HAP-1 (cell line): ENCODE measurements at places on chromosomes 1 and 21.

GRCh38 chr1:180269645-180270529 is 39.8 kb downstream of the LHX4 start:
- no peak for DNase-seq

GRCh38 chr1:60813071-60813470 is 269.3 kb upstream of the NFIA start:
- no peak for DNase-seq

DNA sequence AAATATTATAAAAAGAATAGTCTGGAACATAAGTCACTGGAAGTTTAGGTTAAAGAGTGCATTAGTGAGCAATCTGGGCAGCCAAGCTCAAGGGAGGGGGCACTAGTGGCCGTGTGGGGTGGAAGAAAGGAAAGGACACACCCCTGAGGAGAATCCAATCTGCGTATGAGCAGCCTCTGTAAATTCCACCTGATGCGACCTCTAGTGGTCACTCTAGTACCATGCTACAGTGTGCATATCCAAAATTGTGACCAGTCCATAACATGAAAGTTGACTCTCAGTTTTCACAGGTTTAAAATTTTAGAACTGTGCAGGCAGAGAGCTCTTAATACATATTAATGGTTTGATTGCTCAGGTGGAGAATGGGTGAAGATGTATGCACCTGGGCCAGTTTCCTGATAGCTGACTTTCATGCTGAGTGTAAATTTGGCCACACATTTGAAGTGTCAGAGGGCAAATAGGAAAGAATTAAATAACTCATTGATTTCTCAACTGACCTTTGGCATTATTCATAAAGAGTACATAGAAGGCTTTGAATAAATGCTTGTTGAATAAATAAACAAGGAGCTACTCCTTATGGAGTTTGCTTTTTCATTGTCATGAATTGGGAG is 105.9 kb upstream of the C21orf91 start:
- DNase-seq, result peak; percentile 76

DNA sequence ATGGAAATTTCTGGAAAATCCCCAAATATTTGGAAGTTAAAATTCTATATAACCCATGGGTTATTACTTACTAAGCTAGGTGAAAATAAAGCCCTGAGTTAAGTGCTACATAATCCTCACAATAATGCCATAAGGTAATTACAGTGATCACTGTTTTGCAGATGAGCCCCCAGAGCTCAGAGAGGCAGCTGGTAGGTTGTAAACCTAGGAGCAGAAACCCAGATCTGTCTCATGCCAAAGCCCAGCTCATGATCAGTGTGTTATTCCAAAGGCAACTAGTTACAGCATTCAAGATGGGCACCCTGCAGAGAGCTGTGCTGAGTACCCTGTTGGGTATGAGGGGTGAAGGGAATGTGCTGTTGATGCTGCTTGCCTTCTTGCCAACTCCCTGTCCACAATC is 10.8 kb upstream of the MYOG start:
- no peak for DNase-seq

DNA sequence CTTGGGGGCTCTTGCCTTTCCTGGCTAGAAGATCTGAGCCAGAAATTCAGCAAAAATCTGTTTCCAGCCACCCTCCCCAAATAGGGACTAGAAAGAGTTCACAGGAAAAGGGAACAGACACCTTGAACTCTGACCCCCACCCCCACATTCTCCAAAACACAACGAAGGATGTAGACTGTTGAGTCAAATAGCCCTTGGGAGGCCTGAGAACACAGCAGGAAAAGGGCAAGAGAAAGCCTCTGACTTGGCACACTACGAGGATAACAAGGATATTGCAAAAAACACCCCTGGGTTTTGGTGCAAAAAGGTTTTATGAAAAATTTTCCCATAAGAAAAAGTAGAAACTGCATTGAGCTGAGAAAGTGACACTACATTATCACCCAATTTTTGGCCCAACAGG is 1.9 kb upstream of the YRDC start:
- DNase-seq, result no peak

DNA sequence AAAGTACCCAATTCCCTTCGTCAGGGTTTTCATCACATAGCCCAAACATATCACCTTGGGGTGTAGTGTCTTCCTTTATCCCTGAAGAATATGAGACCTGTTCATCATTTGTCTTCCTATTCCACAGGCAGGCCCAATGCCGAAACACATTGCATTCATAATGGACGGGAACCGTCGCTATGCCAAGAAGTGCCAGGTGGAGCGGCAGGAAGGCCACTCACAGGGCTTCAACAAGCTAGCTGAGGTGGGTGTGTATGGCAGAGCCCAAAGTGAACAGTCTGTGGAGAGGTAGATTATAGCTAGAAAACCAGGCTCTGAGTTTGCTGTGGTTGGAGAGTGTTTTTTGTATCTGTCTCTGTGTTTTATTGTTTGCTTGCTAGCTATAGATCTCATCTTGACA is 5.9 kb downstream of the DHDDS start:
- no peak for DNase-seq

DNA sequence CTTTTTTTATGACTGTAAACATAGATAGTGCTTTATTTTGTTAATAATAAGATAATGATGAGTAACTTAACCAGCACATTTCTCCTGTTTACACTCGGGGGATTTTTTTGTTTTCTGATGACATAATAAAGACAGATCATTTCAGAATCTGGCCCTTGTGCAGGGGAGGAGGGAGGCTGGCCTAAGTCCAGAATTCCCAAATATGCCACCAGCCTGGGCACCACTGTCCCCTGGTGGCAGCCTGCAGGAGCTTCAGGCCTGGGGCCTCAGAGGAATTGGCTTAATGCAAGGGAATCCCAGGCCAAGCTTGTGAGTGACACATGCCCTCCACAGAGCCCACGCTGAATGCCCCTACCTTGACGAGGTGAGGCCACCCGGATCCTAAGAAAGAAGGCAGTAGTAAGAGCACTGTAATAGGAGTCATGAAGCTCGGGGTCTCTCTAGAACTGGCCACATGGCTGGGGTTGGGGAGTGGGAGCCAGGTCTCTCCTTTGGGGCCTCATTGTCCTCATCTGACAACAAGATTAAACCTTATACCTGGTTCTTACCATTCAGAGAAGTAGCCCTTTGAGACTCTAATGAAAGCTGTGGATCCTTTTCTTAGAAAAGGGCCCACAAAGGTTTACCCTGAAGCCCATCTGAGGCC is 24.1 kb downstream of the ETNK2 start:
- DNase-seq, result peak; percentile 81

DNA sequence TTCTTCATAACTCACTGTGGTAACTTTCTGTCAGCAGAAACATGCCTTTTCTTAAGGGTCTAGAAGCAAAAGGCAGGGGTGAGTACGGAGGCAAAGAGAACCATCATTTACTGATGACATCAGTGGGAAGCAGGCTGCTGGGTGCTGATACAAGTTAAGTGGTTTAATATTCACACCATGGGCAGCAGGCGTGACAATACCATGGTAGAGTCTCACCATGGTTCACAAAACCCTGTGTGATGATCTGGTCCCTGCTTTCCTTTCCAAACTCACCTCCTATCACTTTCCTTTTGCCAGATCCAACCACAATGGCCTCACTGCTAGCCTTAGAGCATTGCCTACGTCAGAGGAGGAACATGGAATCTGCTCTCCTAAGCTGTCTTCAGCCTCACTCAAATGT is 8.7 kb downstream of the MAB21L3 start:
- no peak for DNase-seq

DNA sequence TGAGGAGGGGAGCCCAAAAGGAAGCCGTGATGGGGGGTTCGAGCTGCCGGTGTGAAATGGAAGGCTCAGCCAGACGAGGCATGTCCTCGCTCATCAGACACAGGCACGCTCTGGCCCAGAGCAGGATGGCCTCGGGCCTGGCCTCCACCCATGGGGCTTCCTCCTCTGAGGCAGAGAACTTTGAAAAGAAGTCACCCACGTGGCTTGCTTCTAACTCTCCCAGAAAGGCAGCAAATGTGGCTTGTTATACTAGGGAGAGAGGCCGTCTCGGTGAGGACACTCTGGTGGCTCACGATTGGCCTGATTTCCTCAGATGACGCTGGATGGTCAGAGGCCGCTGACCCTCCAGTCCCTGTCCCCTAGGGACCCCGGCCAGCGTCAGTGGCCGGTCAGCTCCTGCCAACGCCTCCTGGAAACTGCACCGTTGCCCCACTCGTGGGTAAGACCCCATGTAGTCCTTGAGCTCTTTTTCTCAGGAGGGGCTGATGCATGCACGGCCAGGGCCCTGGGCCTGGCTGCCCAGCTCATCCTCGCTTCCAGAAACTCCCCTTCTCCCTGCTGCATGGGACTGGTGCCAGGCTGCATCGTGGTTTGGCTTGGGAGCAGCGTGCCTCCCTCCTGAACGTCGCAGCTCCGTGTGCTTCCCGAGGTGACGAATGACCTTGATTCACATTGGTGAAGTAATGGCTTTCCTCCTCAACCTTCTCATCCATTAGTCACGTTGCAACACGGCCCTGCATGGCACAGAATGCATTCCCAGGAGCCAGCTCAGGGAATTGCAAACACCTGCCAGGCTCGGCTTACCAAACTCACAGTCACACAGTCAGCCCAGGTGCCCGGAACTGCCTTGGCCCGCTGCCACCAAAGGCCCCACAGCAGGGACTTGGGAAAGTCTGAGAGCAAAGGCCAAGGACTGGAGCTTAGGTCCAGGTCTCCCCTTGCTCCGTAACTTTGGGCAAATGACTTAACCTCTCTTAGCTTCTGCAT is 58.8 kb downstream of the TOMM20 start:
- no peak for DNase-seq

GRCh38 chr1:22600071-22600816 is 36.2 kb upstream of the C1QA start:
- DNase-seq, result no peak

DNA sequence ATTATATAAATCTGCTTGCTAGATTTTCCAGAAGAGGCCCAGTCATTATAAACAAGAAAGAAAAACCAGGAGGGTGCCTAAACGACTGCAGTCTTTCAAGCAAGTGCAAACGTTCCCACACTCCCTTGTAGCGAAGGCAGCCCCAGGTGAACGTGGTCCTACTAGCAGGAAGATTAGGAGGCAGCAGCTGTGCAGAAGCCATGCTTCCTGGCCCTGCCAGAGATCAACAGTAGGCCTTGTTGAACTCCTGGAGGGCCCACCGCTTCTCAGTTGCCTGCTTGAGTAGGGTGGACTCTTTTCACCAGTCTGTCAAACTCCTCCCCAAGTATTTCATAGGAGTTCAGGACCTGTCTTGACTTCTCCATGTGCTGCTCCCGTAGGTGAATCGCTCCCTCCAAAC is 163.0 kb upstream of the GORAB start:
- DNase-seq, result no peak

- no peak for DNase-seq
These were observed 3.7 kb downstream of the SMYD3 start for GRCh38 chr1:246503341-246503740.

DNA sequence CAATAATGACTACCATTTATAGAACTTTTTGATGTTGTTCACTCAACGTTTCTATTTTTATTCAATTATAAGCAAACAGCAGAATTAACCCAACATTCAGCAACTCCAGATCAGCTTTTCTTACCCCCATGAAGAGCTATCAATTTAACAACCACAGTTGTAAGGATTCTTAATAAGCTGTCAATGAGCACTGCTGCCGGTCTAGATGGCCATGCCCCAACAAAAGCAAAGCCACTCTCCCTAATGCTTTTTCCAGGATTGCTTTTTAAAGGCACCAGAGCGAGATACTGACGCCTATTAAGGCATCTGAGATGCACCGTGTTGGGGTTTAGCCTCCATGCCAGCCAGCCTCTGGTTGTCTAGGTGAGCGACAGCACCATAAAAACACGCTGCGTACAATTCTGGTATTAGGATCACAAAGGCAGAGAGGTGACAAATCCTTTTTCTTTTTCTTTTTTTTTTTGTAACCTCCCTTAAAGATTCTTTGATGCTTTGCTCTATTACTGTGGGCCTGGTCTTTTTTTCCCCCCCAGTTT is 39.5 kb downstream of the PTPRC start:
- DNase-seq, result no peak
